ENCODE measurements at places on chromosomes 16 and 17.

GRCh38 chr17:40605306-40605705 is 40.0 kb upstream of the CCR7 start:
- DNase-seq = no peak

DNA sequence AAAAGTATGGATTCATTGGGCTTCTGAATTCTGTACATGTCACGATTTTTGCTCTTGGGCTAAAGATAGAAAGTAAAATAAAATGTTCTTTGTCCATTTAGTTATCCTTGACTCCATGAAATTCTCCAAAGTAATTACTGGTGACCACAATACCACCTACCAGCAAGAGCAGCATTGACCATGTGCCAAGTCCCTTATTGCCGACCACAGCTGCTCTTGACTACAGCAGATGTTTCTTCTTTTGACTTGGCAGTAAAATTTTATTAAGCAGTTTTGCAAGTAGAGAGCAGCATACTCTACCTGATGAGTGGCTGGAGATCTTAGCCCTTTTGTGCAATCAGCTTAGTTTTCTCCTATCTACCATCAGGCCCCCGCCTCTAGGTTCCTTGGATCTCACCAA is 152.2 kb upstream of the TBX2 start:
- no peak for DNase-seq

GRCh38 chr17:64074704-64075426 is 54.4 kb upstream of the ICAM2 start:
- DNase-seq = no peak

- no peak for DNase-seq
Measured at GRCh38 chr17:35467824-35468223, 19.3 kb upstream of the SLFN13 start.

GRCh38 chr16:67936124-67936879 is at the start of gene PSMB10:
TSS of gene PSMB10 (minus strand) at chr16:67936850. CDS start at chr16:67936749, 101 bp downstream.
- DNase-seq = no peak

DNA sequence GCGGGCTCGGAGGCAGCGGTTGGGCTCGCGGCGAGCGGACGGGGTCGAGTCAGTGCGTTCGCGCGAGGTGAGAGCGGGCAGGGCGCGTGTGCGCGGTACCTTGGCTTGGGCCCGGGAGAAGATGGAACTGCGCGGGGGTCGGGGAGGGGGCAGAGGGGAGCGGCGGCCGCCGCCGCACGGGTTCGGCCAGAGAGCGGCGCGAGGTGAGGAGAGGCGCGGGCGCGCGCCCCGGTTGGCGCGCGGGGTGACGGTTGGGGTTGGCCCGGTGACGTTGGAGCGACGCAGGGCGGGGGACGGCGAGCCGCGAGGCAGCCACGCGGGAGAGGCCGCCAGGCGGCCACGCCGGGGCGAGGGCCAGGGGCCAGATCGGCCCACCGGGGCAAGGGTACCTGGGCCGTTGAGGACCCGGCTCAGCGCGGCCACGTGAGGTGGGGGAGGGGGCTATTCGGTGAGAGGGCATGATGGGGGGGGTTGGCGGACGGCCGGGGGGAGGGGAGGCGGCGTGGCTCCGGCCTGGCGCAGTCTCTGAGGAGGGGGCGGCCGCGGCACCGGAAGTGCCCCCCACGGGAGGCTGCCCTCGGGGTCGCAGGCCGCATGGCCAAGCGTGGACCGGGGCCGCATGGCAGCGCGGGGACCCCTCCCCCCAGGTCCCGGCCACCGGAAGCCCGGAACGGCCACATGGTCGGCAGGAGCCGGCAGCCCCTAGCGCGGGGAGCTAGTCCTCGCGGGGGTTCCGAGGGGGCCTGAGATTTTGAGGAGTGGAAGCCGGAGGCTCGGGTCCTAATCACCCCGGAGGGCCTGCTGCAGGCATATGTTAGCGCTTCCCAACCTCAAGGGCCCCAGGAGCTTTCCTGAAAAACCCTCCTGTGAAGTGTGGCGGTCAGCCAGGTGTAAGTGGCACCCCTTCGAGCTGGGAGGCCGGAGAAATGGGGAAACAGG is 527 bp downstream of the EIF5A start:
- DNase-seq = no peak
